ENCODE measurements at places on chromosomes 5 and 9. TPM values are rescaled to one million over a fixed set of nuclear protein-coding genes. Genes with fewer than 3 reads are reported as not detected.

The ZFYVE16 gene
- 12.5 TPM for total RNA-seq

The FER gene
- total RNA-seq = 13.4 TPM

The SLC1A1 gene
- total RNA-seq = 2.3 TPM

The GFPT2 gene
- total RNA-seq = not detected

The SLC12A2 gene
- total RNA-seq = 20.1 TPM

The FBXL7 gene
- 0.68 TPM for total RNA-seq

The SLC25A2 gene
- total RNA-seq = 0.95 TPM

The NSG2 gene
- not detected for total RNA-seq

The PCDHGA11 gene
- 1.1 TPM for total RNA-seq

The NKD2 gene
- 1.3 TPM for total RNA-seq

The PIK3R1 gene
- total RNA-seq = 51.1 TPM

The SPAG8 gene
- not detected for total RNA-seq
